ENCODE measurements at places on chromosomes 7 and 10. TPM values are rescaled to one million over a fixed set of nuclear protein-coding genes. Genes with fewer than 3 reads are reported as not detected.

The PAPOLB gene
- total RNA-seq, result not detected

The VWDE gene
- not detected for total RNA-seq

The SCART1 gene
- 6.9 TPM for total RNA-seq

The TMEM225B gene
- total RNA-seq, result not detected

The SUFU gene
- total RNA-seq, result 5.9 TPM

The NPVF gene
- total RNA-seq, result not detected

The CPN1 gene
- total RNA-seq, result not detected

The GJD4 gene
- not detected for total RNA-seq

GRCh38 chr7:100446040-100446439, 9.7 kb upstream of the PPP1R35 start:
- no peak for DNase-seq

- no peak for DNase-seq
Observed at GRCh38 chr7:17253885-17254284, 44.6 kb upstream of the AHR start.

Measured in Karpas-422 (cell line).